T-helper 2 cell (primary cell): ENCODE measurements at places on chromosomes 5 and 9.

DNA sequence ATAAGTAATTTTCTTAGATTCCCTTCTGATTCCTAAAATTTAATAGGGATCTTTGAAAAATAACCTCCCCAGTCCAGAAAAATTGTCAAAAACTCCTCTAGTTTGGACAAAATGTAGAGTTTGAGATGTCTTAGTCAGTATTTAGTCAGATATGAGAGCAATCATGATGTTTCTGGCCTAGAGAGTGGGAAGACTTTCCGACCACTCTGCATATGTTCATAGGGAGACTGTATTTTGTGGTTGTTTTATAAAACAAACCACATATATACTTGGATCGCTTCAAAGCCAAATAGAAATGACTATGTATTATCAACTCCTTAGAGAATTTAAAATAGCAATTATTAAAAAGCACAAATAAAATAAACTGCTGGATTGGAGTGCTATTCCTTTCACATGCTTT lies 15.8 kb downstream of the ZFAND5 start:
- no peak for DNase-seq

DNA sequence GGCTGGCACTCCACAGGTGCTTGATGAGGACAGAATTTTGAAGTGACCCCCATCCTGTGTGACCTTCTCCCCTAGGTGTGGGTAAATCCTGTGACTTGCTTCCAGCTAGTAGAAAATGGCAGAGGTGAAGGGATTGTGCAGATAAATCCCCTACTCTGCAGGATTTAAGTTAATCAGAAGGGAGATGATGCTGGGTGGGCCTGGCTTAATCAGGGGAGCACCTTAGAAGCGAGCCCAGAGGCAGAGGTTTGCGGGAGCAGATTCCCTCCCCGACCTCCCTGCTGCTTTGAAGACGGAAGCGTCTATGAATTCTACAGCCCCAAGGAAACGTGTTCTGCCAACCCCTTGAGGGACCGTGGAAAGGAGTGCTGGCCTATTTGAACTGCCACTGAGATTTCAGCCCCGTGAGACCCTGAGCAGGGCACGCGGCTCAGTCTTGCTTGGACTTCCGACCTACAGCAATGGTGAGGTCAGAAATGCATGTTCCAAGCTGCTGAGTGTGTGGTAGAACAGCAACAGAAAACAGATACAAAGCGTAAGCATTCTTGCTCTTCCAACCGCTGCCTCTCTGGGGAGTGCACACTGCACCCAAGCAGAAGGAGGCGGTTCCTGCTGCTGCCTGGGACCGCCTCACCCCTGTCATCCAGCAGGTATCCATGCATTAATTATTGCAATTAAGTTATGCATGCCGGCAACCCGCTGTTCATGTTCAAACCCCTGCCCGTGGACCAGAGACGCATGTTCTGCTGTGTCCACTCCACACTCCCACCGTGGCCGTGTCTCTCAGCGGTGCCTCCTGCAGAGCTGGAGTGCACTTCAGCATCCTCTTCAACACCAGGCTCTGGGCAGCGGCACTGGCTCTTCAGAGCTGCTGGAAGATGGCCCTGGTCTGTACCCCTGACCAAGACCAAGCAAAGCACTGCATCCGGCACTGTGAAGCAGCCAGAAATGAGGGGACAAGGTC lies 54.6 kb upstream of the RXRA start:
- no peak for DNase-seq

- no peak for DNase-seq
These were observed 310.9 kb downstream of the BNC2 start for GRCh38 chr9:16559418-16560188.

- DNase-seq = no peak
These were observed 126.2 kb upstream of the PLCXD3 start for GRCh38 chr5:41636605-41637004.

GRCh38 chr5:174998131-174998730 lies 273.8 kb downstream of the MSX2 start:
- DNase-seq = no peak

- no peak for DNase-seq
These were observed 14.1 kb upstream of the ELL2 start for GRCh38 chr5:95975703-95976102.

GRCh38 chr9:7536310-7536939 lies 263.2 kb downstream of the DMAC1 start:
- no peak for DNase-seq

- DNase-seq = no peak
These were observed 560.3 kb upstream of the KLF4 start for GRCh38 chr9:108049671-108050494.

- DNase-seq = no peak
These were observed 102.0 kb upstream of the RAPGEF1 start for GRCh38 chr9:131841765-131842318.

GRCh38 chr9:33130961-33131789 lies 36.0 kb downstream of the B4GALT1 start:
- DNase-seq = no peak

GRCh38 chr5:74138721-74139120 lies 501.8 kb downstream of the ENC1 start:
- DNase-seq = no peak

DNA sequence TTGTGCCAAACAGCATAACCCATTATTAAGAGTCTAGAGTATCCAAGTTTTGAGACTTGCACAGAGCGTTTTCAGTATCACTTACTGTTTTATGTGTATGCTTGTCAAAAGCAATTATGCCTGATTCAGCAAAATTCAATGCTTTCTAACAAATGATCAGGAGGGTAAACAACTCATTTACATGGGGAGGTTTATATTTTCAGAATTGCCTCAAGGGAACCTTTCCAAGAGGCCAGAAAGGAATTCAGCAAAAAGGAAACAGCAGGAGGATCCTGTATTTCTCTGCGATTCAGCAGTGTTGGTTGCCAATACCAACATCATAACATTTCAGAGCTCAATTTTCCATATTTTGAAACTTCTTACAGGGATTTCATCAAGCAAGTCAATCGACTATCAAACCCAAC lies 69.3 kb upstream of the DAB2 start:
- DNase-seq = no peak

DNA sequence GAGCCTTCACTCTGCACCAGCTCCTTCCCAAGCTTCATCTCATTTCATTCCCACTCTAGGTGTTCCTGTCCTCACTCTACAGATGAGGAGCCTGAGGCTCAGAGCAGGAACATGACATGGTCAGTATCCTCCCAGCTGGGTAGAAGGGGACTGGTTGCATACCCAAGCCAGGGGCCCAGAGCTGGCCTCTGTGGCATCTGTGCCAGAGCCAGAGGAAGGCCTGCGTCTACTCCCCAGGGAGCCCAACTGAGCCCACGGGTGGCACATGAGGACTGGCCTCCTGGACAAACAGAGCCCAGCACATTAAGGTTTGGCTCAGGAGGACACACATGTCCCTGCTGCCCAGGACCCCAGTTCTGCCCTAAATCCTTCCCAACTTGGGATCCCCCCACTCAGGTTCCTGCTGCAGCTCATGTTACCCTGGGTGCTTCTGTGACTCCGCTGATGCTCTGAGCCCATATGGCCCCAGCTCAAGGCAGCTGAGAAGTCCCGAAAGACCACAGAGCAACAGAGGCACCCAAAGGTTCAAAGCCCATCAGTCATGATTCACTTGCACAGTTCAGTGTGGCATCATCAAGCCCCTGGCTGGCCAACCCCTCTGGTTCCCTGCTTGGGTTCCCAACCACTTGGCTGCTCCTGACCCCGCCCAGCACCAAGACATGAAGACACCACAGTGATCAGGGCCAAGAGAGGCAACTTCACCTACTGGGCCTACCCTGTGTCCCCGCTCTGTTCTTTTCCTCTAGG lies 8.5 kb upstream of the NEURL1B start:
- DNase-seq = no peak

GRCh38 chr5:78824831-78825281 lies 160.3 kb downstream of the ARSB start:
- DNase-seq = no peak

DNA sequence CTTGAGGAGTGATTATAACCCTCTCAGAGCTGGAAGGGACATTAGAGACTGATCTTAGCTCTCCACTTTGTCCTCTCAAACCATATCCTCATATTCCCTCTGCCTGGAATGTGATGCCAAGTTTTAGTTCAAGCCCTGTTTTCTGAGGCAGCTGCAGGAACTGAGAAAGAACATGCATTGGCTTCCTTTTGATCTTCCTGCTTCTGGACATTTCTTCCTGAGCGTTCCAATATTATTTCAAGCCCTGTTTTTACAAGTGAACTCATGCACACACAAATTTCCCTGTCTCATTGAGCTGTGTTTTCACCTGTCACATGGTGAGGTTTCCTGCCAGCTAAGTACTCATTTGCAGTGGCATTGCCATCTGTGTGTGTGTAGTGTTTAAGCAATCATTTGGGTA lies 17.0 kb downstream of the FOCAD start:
- no peak for DNase-seq

DNA sequence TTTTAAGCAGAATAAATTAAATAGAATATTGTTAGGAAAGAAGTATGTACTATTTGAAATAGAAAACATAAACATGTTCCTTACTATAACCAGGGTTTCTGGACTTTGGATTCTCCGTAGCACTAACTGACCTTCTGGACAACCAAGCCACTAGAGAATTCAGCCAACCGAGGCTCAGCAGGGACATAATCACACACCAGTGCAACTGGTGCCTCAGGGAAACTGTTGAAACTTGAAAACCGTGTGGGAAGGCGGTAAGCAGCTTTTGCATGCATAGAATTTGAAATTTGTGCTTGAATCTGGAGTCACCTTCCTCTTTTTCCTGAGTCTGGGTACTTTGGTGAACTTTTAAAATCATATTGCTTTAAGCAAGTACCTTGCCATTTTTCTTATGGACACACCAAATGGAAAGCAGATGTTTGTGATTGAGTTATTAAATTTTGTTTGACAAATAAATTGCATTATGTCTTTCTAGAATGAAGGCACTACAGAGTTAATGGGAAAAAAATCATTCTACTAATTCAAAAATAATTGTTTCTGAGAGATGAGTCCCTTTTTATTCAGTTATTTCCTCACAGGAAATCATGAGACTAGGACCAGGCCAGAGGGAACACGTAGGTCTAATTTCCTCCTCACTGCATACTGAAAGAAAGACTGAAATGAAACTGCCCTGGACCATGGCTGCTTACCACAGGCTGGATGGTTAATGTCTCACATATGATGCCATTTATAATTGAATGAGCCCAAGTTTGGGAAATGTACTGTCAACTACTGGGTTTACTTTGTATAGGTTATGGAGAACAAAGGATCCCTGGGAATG lies 20.6 kb upstream of the SCAMP1 start:
- no peak for DNase-seq

DNA sequence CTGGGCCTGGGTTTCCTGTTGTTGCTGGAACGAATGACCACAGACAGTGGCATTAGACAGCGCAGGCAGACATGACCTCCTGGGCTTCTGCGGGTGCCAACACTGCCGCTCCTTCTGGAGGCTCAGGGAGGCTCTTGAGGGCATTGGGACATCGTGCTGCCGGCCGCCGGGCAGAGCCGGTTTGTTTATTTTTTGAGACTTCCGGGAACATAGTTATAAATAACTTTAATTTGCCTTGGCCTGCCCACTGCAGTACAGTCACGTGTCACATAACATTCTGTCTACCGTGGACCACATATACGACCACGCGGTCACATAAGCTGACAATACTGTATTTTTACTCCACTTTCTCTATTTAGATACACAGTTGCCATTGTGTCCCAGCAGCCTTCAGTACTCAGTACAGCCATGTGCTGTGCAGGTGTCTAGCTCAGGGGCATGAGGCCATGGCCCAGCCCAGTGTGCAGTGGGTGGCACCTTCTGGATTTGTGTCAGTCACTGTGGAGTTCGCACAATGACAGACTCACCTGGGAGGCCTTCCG lies 8.2 kb upstream of the TOR4A start:
- no peak for DNase-seq

DNA sequence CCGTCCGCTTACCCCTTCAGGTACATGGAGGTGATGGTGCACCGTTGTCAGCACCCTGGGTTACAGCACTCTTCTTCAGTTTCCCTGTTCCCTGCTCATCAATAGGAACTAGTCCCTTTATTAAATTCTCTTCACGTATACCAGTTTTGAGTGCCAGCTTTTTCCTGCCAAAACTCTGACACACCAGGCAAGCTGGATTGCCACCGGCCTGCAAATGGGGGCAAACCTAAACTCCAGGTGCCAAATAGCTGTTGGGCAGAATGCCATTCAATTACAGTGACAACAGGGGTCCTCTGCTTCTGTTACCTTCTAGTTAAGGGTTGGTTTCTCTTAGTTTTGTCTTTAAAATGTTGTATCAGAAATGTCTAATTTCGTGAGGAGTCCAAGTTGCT lies 400.4 kb downstream of the OSTF1 start:
- DNase-seq = no peak

DNA sequence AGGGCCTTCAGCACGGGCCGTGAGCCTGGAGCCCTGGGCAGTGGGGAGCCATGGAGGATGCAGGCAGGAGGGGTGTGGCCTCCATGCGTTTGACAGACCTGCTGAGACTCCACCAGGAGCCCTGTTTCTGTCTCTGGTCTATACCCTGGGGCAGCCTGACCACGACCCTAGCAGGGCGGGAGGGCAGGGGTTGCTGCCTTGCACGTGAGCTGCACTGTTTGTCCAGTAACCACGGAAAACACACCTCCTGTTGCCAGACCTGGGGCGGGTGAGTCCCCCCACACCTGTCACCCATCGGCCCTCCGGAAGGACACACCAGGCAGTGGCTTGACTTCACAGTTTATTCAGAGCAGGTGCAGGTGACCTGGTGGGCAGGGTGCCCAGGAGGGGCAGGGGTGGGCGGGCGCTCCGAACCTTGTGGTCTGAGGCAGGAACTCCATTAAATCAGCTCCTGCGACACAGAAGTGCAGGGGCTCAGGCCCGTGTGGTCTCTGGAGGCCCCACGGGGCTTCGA lies 3.9 kb downstream of the LCN8 start:
- DNase-seq = no peak

DNA sequence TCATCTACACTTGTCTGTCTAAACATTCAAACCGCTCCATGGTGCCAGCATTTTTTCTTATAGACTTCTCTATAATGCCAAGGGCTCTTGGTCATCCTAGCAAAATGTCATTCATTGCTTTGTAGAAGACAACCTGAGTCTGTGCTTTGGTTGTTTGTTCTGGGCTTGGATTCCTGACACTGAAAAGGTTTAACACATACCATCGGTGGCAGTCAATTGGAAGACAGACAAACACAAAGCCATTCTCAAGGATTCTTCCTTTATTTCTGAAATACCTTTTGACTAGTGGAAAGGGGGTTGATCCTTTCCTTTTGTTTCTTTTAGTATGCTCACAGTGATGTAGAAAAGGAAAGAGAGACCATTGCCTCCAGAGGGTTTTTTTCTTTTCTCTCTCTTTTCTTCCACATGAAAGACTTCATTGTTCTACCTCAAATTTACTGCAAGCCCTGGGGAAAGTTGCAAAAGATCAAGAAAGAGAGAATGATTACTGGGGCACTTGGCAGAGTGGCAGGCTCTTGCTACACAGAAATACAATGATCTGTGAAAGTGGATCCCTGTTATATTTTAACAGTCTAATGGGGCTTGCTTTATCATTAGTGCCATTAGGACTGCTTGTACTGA lies 66.4 kb upstream of the TMC1 start:
- DNase-seq = no peak

- DNase-seq = no peak
These were observed 216.8 kb upstream of the TBC1D2 start for GRCh38 chr9:98472216-98472615.
